Left renal cortex interstitium (tissue), 4 donors: ENCODE measurements at places on chromosomes 2 and 18. TPM values are rescaled to one million over a fixed set of nuclear protein-coding genes. Genes with fewer than 3 reads are reported as not detected.

The PDCL3 gene
- polyA plus RNA-seq: 36.7 TPM

The NOL4 gene
- 1.8 TPM for polyA plus RNA-seq

The AKAIN1 gene
- polyA plus RNA-seq: not detected

The LRRC30 gene
- 0.39 TPM for polyA plus RNA-seq

The ATP6V1B1 gene
- 85.8 TPM for polyA plus RNA-seq

The SETBP1 gene
- polyA plus RNA-seq: 29.0 TPM

The POTEF gene
- polyA plus RNA-seq: 0.10 TPM

The FZD7 gene
- polyA plus RNA-seq: 66.5 TPM

- DNase-seq: no peak
These were observed 89.0 kb upstream of the DLGAP1 start for GRCh38 chr18:4544142-4544541.

DNA sequence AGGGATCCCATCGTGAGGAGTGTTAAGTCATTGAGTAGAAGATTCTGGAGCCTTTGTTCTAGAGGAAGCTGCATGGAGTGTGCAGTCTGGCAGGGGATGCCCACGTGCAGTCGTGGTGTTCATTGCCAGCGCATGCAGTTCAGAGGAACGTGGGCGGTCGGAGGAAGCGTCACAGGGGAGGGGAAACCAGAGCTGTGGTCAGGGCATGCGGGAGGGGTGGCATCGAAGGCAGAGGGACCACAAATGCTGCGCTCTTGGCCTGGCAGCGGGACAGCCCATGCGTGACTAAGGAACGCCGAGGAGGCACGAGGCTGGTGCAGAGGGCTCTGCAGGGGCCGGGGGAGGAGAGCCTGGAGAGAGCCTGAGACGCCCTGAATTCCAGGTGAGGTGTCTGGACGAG is 141.1 kb downstream of the KLHL29 start:
- DNase-seq: no peak

GRCh38 chr2:201444746-201445465 is 6.4 kb downstream of the TRAK2 start:
- no peak for DNase-seq

GRCh38 chr2:207616185-207616584 is 9.0 kb downstream of the METTL21A start:
- no peak for DNase-seq

DNA sequence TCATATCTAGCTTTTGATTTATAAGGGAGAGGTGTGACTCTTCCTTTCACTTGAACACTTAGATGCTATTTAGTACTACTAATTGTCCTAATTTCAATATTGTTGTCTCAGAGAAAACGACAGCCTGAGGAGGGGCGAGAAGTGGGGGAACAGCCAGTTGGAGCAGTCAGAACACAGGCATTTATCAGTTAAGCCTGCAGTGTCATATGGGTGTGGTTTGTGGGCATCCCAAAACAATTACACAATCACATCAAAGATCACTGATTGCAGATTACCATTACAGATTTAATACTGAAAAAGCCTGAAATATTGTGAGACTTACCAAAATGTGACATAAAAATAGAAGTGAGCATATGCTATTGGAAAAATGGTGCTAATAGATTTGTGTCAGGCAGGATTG is 15.8 kb downstream of the TMEM131 start:
- no peak for DNase-seq

DNA sequence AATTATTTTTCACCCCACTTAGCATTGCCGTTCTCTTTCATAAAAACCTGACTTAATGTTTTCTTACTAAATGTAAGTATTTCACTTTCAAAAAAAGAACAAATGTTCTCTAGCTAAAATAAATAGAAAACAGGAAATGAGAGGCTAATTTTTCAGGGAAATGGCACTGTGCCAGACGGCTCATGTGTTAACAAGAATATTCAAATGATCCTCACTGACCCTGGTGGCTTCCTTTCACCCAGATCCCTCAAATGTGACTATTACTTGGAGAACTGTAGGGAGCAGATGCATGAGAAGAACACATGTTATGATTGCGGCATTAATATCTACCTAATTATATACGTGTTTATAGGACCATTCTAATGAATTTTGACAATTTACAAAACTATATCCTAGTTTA is 827.7 kb downstream of the SOCS6 start:
- DNase-seq: no peak

DNA sequence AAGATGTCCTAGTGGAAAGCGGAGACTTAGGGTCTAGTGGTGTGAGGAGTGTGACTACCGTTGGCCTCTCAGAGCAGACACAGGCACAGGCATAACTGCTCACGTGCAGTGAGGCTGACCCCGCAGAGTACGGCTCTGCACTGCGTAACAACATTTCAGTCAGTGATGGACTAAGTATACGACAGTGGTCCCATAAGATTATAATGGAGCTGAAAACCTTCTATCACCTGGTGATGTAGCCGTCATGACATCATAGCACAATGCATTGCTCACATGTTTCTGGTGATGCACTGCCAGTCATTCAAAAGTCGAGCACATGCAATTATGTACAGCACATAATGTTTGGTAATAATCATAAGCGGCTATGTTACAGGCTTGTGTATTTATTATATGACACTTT is 179.6 kb downstream of the VAPA start:
- DNase-seq: no peak

GRCh38 chr2:145800151-145801091 is 1280.5 kb upstream of the ZEB2 start:
- DNase-seq: no peak

DNA sequence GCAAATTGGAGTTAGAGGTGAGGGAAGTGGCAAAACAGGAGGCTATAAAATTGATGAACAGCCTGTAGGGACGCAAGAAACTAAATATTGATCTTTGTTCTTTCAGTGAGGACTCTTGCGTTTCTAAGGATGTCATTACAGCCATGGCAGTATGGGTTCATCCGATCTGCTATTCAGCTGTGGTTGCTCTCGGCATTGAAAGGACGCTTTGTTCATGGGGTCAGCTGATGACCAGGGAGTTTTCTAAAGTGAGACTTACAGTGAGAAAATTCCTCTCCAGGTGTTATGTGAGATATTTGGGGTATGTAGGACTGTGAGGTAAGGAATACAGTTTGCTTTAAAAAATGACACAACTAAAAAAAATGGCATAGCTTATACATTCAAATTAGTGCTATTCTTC is 52.7 kb upstream of the PELI1 start:
- DNase-seq: no peak

DNA sequence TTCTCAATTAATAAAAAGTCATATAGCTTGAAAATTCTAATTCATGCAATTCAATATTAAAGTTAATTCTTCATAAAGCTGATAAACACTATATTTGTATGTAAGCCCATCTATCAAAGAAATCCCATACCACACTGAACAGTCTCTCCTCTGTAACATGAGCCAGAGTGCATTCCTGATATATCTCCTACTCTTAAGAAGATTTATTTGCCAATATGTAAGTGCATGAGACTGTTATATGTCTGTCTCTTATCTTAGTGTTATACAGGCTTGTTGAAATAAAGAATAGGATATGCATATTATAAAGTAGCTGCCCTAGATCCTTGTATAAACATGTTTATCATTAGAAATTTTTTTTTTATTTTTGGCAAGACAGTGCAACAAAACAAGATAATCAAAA is 40.4 kb upstream of the TTC32 start:
- DNase-seq: no peak

DNA sequence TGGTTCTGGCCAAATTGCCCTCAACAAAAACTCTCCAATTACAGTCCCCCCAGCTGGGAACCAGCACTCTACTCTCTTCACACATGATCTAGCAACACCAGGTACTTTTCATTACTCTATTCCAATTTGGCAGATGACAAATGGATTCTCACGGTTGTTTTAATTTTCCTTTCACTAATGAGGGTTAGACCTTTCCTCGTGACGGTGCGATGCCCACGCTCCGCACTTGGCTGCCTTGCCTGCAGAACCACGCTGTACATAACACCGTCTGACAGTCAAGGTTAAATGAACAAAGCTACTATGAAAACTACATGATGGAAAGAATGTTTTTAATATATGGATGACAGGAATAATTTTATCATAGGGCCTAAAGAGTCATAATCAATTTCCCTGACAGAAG is 141.5 kb downstream of the FBXO15 start:
- DNase-seq: no peak

DNA sequence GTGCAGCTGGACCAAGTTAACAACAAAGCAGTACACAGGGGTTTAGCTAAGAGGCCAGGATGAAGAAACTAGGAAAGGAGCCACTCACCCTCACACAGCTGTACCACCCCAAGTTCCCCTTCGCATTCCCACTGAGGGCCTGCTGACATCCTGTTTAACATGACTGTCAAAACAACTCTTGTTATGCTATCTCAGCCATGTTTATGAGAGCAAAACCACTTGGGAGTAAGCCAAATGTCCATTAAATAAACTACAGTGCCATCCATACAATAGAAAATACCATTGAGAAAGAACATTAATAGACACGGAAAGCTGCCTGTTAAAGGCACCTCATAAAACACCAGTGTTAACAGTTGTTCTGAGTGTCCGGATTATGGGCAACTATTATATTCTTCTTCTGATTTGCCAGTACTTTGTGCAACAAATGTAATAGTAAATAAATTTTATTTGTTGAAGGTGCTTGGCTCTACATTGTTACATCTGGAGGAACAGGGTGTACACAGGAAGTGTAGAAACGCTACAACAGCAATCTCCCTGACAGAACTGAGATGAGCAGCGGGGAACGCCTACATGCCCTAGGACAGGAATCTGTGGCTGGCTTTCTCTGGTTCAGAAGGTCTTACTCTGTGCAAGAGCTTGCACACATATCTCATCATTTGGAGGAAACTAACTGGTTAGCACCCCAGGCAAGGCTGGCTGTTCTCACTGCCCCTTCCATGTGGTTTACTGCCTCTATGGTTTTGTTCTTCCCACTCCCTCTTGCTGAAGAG is 85.6 kb downstream of the EHD3 start:
- no peak for DNase-seq

DNA sequence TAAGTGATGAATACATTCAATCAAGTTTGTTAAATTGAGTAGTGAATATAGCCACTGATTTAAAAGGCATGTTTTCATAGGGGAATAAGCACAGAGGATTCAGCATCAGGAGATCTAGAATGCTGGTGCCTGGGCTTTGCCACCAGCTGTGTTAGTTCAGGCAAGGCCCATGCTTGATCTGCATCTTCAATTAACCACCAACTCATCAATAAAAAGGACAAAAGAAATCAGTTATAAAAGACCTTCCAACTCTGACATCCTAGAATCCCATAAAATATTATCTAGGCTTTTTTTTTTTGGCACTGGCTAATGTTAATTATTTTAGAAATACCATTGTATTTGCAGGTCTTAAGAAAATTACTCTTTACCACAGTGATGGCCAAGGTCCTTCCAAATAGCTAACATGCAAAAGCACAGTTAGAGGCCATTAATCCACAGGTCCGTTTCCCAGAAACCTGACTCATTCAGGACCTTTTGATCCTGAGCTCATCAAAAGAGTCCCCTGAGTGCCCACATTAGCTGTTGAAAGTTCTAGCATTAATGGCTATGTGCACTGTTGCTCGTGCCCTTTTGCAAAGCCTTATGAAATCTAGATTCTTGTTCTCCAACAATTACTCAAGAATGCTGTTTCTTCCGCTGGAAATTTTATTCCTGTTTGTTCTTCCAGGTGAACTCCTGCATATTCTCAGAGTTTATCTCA is 170.0 kb downstream of the CYRIA start:
- DNase-seq: no peak

DNA sequence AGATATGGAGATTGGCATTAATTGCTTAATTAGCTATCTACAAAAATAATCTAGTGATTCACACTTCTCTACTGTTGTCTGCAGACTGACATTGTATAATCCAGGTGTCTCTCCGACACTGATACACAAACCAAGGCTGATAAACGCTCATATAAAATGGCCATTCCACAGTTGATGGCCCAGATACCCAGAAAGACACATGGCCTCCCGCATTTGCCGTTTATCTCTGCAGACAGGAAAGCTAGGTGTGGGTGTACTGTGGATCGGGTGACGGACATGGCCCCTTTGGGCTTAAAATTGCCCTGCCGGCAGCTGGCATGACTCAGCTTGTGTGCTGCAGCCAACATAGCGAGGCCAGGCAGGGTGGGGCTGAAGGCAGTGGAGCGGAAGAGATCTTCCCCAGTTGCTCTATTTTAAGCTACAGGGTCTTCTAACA is 18.5 kb downstream of the PMAIP1 start:
- no peak for DNase-seq

- DNase-seq: no peak
These were observed 60.7 kb upstream of the ZEB2 start for GRCh38 chr2:144580521-144581161.

- no peak for DNase-seq
These were observed 129.1 kb upstream of the DNMT3A start for GRCh38 chr2:25470806-25471205.

DNA sequence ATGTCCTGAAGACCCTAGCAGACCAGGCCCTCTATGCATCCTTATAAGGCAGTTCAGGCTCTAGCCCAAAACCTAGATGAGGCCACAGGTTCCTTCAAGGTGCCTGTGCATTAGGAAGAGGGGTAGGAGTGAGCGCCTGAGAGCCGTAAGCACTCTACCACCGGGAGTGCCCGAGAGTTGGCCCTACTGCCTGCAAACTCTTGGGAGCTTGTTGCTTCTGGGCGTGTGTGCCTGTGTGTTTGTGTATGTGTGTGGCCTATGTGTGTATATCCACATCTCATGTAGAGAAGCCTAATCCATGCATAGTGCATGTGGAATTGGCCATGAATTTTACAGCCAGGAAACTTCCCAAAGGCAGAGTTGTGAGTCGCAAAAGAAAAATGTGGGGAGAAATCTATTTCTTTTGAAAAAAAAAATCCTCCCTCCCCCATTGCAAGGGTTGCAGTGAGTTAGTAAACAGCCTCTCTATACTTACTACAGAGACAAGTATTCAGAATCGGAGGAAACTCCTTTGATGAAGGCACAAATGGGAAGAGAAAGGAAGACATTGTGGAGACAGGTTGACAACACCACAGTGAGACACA is 96.8 kb downstream of the ADD2 start:
- no peak for DNase-seq

- DNase-seq: no peak
These were observed 44.9 kb upstream of the REL start for GRCh38 chr2:60836491-60836890.

GRCh38 chr18:41933778-41934177 is 21.3 kb upstream of the PIK3C3 start:
- no peak for DNase-seq

DNA sequence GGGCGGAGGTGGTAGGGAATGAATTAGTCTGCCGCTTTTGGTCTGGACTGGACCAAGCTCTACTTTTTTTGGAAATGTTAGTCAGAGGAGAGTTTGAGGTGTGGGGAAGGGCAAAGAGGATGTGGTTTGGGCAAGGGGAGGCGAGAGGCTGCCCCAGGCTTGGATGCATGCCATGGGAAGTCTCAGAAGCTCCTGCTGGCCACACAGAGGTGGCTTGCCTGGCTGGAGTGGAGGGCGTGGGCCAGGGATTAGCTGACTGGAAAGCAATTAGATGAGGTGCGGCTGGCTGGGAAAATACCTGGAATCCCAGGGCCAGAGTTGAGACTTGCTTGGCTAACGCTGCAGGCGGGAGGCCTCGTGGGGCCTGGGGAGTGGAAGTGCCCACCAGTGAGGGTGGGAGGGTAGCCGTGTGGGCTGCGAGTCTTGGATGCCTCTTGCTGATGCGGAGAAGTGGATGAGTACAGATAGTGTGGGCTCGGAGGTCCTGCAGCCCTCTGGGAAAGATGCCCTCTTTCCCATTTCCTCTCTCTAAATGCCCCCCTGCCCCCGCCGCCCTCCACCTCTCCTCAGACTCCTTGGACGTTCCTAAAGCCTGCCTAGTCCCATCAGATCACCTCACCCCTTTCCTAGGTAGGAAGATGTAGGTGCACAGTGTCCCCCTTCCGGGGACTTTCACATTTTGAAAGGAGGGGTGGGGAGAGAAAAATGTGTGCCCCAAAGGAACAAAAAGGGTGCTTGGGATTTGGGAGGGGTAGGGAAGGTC is 117.6 kb downstream of the SMAD7 start:
- no peak for DNase-seq
